ENCODE measurements at places on chromosomes 1 and 21.

DNA sequence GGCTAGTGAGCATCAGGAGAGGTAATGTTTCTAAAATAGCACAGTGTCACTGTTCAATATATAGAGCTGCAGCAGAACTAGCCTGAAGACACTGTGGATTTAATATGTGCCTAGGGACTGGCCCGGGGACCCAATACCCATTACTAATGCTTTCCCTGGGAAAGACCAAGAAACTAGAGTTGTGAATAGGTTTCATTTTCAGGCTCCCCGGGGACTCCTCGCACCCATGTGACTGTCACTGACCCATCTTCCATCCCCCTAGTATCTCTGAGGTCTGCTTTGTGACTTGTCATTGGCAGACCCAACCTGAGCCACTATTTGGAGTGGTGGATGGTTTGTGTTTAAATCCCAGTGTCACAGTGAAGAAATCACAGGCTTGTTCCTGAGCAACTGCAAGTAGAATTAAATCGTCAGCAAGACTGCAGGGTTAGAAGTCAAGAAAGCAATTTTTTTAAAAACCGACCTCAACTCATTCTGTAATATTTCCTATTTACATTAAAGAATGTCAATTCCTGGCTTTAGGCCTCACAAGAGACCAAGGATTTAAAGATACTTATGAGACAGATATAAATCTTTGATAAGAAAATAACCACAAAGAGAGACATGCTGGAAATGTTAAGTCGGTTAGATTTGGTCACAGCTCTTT is 130.0 kb upstream of the TNR start:
- DNase-seq: no peak

DNA sequence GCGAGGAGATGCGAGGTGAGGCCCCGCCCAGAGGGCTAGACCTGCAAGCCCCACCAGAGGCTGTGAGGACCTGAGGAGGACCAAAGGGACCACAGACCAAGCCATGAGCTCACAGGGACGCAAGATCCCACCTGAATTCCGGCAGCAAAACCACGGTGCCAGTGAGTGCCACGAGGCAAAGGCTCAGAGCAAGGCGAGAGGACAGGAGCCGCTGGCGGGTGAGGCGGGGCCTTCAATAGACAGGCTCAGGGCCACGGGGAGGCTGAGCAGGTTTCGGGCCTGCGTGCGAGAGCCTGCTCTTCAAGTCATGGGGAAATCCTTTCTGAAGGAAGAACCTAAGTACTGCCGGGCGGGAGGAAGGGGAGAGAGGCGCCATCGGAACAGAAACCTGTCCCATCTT is 7.1 kb upstream of the TMEM240 start:
- DNase-seq: no peak

GRCh38 chr1:55244476-55245099 is 29.4 kb upstream of the USP24 start:
- no peak for DNase-seq

DNA sequence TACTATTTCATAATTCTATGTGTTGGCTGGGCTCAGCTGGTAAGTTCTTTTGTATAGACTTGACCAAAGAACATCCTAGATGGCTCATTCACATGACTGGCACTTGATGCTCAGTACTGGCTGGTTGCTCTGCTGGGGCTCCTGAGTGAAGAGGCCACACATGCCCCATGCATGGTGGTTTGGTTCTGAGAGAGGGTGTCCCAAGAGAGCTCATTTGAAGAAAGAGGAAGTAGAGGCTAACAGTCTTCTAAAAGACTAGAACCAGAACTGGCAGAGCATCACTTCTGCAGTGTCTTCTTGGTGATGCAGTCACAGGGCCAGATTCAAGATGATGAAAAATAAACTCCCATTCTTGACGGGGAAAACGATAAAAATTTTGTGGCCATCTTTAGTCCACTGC is 5.2 kb upstream of the BACH1 start:
- no peak for DNase-seq

- DNase-seq: peak; percentile 30
Observed at GRCh38 chr1:160997323-160998038, 23.5 kb downstream of the F11R start.

- DNase-seq: no peak
Observed at GRCh38 chr1:219563568-219563967, 49.3 kb downstream of the ZC3H11B start.

- no peak for DNase-seq
Observed at GRCh38 chr1:118650107-118650807, 337.9 kb downstream of the TBX15 start.

GRCh38 chr1:21131200-21131599 is 45.5 kb downstream of the EIF4G3 start:
- no peak for DNase-seq

- no peak for DNase-seq
Observed at GRCh38 chr1:41795205-41795762, 123.4 kb downstream of the HIVEP3 start.

GRCh38 chr1:6962996-6963911 is 178.0 kb downstream of the CAMTA1 start:
- DNase-seq: peak; percentile 70
